ENCODE measurements at places on chromosomes 12 and 14. TPM values are rescaled to one million over a fixed set of nuclear protein-coding genes. Genes with fewer than 3 reads are reported as not detected.
A peak's percentile ranks its signal among the peaks of the same experiment; 100 is the strongest.

DNA sequence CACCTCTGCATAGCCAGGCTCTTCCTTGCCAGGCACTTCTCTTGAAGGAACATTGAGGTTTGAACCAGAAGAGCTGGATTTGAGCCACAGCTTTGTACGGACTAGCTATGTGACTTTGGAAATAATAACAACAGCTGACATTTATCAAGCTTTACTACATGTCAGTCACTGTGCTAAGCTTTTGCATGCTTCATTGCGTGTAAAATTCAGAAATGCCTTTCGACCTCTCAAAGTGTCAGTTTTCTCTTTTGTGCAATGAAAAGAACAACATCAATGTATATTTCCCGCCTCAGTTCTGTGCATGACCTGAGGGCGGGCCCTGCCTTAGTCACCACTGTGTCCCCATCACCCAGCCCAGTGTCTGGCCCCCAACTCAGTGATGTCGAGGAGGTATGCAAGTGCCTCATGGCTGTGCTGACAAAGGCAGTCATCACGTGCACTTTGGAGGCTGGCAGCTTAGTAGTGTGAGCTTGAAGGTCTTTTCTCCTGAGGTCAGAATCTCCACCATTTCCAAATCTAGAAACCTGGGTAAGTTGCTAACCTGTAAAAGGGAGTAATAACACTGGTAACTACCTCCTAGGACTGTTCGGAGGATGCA lies 17.9 kb upstream of the AQP2 start:
- no peak overlapping the region for H3K4me3 ChIP-seq
- no peak for DNase-seq
- 0 out of 2 replicates have a peak, but pooled peaks cover 3% of the 10 kb centered on the region for H3K4me1 ChIP-seq

DNA sequence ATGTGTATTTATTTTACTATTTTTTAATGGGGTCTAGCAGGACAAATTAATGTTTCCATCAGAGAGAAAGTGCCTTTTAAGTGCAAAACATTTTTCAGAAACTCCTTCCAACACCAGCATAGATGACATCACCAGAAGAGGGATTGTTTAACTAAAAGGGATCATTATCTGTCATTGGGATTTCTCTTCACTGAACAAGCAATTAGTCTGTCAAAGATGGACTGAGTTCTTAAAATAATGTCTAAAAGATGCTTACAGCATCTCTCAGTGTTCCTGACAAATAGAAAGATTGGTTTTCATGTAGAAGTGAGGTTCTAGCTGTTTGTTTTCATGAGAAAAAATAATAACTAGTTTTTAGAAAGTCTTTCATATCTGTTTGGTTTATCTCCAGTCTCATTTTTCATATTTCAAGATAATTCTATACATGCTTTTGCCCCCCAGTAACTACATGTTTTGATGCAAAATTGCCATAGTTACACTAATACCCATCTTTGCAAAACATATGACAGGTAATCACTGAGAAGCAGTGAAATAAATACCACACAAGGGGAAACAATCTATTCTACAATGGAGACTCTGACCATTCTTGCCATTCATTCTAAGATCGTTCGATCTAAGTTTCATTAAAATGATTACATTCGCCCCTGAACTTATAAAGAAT lies 850.3 kb downstream of the GALC start:
- DNase-seq = no peak
- H3K36me3 ChIP-seq = no peaks in the 10 kb centered on the region
- no peak overlapping the region for H3K4me3 ChIP-seq
- peaks cover 15% of the 10 kb centered on the region for H3K27me3 ChIP-seq
- H3K4me1 ChIP-seq = peaks cover under 1% of the 10 kb centered on the region

GRCh38 chr12:69468237-69469026 lies 1.8 kb upstream of the FRS2 start:
- no peaks in the 10 kb centered on the region for H3K36me3 ChIP-seq
- H3K4me3 ChIP-seq = no peak overlapping the region
- H3K4me1 ChIP-seq = peaks cover 49% of the 10 kb centered on the region
- peak; percentile 28 for DNase-seq
- H3K27ac ChIP-seq = peak overlapping the region; percentile 75

DNA sequence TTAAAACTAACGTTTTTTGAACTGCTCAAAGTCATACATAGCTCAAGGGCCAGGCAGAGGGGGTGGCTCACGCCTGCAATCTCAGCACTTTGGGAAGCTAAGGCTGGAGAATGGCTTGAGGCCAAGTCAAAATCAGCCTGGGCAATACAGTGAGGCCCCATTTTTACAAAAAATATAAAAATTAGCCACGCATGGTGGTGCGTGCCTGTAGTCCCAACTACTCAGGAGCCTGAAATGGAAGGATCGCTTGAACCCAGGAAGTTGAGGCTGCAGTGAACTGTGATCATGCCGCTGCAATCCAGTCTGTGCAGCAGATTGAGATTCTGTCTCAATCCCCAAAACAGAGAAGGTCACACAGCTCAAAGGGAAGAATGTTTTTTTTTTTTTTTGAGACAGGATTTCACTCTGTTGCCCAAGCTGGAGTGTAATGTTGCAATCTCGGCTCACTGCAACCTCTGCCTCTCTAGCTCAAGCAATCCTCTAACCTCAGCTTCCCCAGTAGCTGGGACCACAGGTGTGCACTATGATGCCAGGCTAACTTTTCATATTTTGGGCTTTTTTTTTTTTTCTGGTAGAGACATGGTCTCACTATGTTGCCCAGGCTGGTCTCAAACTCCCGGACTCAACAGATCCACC lies 2.9 kb downstream of the RBM23 start:
- H3K27ac ChIP-seq = no peak overlapping the region
- peaks cover 9% of the 10 kb centered on the region for H3K4me1 ChIP-seq
- no peak overlapping the region for H3K4me3 ChIP-seq
- no peak for DNase-seq
- no peaks in the 10 kb centered on the region for H3K27me3 ChIP-seq

- no peak overlapping the region for H3K4me3 ChIP-seq
- DNase-seq = no peak
- H3K27me3 ChIP-seq = no peaks in the 10 kb centered on the region
- H3K27ac ChIP-seq = no peak overlapping the region
- no peaks in the 10 kb centered on the region for H3K4me1 ChIP-seq
Measured at GRCh38 chr12:54954801-54955200, 29.8 kb downstream of the TESPA1 start.

TSHR gene
- not detected for total RNA-seq

GUCY2C gene
- 3.1 TPM for total RNA-seq

PROX2 gene
- total RNA-seq = 0.31 TPM

EPYC gene
- not detected for total RNA-seq
